ENCODE measurements at places on chromosomes 13 and 19. TPM values are rescaled to one million over a fixed set of nuclear protein-coding genes. Genes with fewer than 3 reads are reported as not detected.
A peak's percentile ranks its signal among the peaks of the same experiment; 100 is the strongest.

DNA sequence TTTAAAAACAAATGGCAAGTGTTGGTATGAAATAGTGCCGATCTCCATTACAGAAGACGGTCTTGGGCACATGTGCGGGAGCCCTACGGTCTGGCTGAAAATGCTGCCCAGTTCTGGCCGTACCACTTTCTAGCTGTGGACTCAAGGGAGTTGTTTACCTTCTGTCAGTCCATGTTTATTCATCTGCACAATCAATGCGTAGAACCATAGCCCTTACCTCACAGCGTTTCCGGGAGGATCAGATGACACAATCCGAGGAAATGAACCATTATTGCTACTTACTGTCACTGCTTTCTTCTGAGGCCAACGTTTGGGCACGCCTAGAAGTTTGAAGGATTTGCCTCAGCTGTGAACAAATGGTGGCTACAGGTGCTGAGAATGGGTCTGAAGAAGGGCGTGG, 31.2 kb downstream of the GADD45B start:
- H3K27me3 ChIP-seq, result no peaks in the 10 kb centered on the region
- no peaks in the 10 kb centered on the region for H3K36me3 ChIP-seq
- H3K4me1 ChIP-seq, result no peaks in the 10 kb centered on the region
- no peak for DNase-seq

GRCh38 chr13:47135800-47136503, 239.1 kb upstream of the HTR2A start:
- H3K4me1 ChIP-seq, result no peaks in the 10 kb centered on the region
- H3K36me3 ChIP-seq, result no peaks in the 10 kb centered on the region
- H3K27me3 ChIP-seq, result no peaks in the 10 kb centered on the region
- no peak overlapping the region for H3K4me3 ChIP-seq
- no peak overlapping the region for H3K27ac ChIP-seq

GRCh38 chr19:43525836-43526771, 897 bp downstream of the ETHE1 start:
- no peaks in the 10 kb centered on the region for H3K4me1 ChIP-seq
- H3K27me3 ChIP-seq, result no peaks in the 10 kb centered on the region
- peak; percentile 28 for DNase-seq
- no peaks in the 10 kb centered on the region for H3K36me3 ChIP-seq

GRCh38 chr19:533364-534058, 2.0 kb downstream of the CDC34 start:
- no peaks in the 10 kb centered on the region for H3K27me3 ChIP-seq
- H3K36me3 ChIP-seq, result no peaks in the 10 kb centered on the region
- H3K27ac ChIP-seq, result peak overlapping the region; percentile 90
- peak overlapping the region; percentile 98 for H3K4me3 ChIP-seq
- DNase-seq, result no peak

Gene TSSK6
- total RNA-seq, result 2.0 TPM

DNA sequence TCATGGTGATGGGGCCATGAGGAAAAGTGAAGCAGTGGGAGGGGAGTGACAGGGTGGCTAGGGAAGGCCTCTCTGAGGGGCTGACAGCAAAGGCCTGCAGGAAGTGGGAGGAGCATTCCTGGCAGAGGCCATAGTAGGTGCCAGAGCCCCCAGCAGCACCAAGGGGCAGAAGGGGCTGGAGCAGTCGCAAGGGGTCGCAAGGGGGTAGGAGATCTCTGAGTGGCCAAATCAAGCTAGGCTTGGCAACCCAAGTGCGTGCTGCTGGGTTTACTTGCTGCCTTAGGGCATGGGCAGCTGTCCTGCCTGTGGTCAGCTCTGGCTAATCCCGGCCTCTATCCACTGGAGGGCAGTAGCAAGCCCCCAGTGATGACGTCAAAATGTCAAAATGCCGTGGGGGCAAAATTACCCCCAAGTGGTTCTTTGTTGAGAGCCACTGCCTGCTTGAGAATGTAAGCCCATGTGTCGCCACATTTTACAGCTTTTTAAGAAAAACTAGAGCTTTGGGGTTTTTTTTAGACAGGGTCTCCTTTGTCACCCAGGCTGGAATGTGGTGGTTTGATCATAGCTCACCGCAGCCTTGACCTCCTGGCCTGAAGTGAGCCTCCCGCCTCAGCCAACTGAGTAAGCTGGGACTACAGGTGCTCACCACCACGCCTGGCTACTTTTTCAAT, 11.8 kb downstream of the CCDC97 start:
- H3K27ac ChIP-seq, result peak overlapping the region; percentile 96
- H3K36me3 ChIP-seq, result no peaks in the 10 kb centered on the region
- no peaks in the 10 kb centered on the region for H3K27me3 ChIP-seq
- peaks cover 40% of the 10 kb centered on the region for H3K4me1 ChIP-seq

GRCh38 chr19:958967-959855, 24.9 kb upstream of the WDR18 start:
- H3K27ac ChIP-seq, result no peak overlapping the region
- H3K4me3 ChIP-seq, result no peak overlapping the region
- H3K4me1 ChIP-seq, result no peaks in the 10 kb centered on the region
- no peak for DNase-seq
- no peaks in the 10 kb centered on the region for H3K27me3 ChIP-seq

Data from uterus (tissue), 4 donors.